ENCODE measurements at places on chromosomes 6 and 20.

DNA sequence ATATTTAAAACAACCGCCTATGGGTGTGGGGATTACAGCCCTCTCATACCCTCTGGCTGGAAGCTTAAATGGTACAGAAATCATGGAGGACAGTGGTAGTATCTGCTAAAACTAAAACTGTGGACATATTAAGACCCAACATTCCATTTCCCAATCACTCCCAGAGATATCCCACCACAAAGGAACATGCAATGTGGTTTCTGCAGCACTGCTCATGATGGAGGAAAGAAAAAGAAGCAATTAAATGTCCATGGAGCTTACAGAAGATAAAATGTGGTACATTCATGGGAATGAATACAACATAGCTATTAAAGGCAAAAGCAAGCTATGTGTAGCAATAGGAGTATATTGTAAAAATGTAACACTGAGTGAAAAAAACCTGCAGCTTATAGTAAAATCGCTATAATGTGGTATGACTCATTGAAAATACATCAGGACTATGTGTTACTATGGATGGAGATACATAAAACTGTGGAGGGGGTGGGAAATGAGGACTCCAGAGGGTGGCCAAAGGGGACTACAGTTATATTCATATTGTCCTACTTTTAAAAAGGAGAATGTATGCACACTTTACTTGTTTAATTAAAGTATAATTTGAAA, 22.9 kb upstream of the NNAT start:
- DNase-seq = no peak

GRCh38 chr20:36717657-36718056, 28.2 kb downstream of the NDRG3 start:
- DNase-seq = no peak

DNA sequence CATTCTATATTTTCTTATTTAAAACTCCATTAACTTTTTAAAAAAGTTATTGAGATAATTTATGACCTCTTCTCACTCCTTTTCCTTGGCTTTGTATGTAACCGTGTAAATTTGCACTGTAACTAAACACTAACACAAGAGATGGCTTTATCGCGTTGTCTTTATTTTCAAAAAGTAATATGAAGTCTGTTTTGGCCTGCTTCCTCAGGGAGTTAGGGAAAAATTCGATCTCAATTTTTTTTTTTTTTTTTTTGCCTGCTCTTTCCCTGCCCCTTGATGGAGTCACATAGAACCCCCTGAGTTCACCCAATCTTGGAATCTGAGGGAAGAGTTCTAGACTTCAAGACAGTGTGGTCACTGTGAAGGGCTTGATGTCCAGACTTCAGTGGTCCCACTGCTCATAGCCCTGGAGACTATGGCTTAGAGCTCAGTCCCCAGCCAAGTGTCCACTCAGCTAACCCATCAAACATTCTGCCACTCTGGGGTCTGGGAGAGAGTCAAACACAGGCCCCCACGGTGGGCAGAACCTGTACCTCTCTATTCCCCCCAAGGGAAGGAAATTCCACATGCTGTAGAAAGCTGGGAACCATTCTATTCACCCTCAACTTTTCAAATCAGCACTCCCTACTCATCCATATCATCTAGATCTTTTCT, 15.7 kb upstream of the TBC1D22B start:
- no peak for DNase-seq

GRCh38 chr20:1945134-1945618, 48.7 kb downstream of the PDYN start:
- peak; percentile 89 for DNase-seq

- no peak for DNase-seq
Observed at GRCh38 chr6:15046751-15047150, 199.1 kb upstream of the JARID2 start.

GRCh38 chr6:54619102-54619501, 227.5 kb upstream of the FAM83B start:
- DNase-seq = no peak

DNA sequence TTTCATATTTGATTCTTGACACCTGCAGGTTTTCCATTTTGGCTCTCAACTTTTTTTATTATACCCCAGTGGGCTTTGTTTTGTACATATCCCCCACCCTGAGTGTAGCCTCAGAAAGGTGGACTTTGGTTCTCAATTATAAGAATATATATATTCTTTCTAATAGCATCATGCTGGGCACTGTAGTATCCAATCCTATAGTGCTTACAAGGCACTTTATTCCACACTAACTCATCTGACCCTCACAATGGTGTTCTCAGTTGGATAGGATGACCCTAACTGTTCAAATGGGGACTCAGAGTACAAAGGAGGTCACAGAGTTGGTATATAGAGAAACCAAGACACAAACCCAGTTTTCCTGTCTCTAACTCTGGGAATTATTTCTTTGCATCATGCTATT, 48.9 kb upstream of the SNAP25 start:
- no peak for DNase-seq

DNA sequence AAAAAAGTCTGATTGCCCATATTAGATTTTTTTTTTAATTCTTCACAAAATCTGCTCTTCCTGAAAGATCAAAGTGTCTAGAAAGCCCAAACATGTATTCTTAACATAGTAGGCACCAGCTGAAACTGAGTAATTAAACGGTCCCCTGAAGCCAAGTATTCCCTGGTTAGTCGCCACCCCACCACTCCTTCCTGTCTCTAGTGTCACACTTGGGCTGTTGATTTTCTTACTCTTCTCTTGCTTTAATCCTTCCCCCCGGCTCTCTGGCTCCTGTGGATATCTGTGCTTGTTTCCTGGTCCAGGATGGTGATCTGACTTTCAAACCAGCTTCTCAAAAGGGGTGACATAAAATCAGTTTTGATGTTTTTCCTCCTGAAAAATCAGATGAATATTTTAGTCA, 162.9 kb downstream of the QKI start:
- DNase-seq = no peak

DNA sequence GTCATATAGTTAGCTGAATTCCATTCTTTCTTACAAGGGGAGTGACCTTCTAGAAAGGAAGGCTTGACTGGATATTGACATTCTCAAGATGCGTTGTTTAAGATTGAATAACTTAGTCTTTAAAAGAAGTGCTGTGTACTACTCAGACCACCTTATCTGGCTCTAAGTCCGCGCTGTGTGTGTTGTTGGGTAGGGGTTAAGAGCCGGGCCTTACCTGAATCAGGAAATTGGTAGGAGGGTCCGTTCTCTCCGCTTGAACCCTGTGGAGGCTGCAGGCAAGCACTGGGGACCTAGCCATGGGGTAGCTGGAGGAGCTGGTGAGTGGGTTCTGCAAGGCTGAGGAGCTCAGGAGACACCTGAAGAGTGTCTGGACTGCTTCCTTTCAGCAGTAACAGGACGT, 9.0 kb upstream of the SCML4 start:
- no peak for DNase-seq

- no peak for DNase-seq
Observed at GRCh38 chr20:46923550-46923949, 28.9 kb downstream of the EYA2 start.

DNA sequence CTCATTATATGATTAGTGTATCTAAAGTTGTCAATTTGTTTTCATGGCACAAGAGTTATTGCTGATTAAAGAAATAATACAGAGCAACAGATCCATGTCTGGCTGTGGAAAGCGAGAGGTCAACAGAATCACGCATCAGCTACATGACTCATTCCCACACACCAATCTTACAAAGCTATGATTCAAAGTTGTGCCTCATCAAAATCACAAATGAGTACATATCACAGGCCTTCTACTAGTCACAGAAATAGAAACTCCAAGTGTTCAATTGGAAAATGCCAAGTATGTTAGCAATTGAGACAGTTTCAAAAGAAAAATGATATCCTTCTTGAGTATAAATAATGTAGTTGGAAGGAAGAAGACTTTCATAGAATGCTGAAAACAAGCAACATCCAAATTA, 57.8 kb upstream of the NKAIN2 start:
- DNase-seq = no peak

- DNase-seq = no peak
Observed at GRCh38 chr6:153852481-153852880, 186.6 kb upstream of the OPRM1 start.

GRCh38 chr6:36067374-36068011, 39.9 kb downstream of the MAPK14 start:
- DNase-seq = no peak

DNA sequence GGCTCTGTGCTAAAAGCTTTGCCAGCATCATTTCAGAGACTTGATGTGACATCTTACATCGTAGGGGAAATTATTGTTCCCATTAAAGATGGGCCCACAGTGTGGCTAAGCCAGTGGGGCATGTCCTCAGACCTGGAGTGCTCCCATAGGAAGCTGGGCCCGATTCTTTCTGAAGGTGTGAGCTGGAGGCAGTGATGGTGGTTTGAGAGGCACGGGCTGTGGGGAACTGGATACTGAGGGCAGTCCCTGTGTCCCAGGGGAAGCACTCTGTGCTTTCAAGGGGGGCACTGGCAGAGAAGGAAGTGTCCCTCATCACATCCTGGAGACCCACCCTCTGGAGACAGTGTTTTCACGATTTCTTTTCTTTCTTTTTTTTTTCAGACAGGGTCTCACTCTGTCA, 8.6 kb upstream of the FAM110A start:
- no peak for DNase-seq

DNA sequence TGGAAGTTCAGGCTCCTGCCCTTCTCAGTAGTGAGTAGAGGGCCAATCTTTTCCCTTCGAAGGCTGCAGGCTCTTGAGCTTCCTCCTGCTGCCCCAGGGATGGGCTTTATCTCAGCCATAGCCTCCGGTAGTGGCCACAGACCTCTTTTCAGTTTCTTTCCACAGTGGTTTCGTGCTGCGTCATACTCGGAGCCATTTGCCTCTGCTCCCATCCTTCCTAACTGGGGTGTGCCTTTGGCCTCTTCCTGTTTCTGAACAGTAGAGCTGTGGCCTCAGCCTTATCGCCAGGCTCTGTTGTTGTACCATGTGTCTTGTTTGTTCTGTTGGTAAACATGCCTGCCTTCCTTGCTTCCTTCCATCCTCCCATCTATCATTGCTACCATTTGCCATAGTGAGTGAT, 54.1 kb downstream of the TULP4 start:
- no peak for DNase-seq

DNA sequence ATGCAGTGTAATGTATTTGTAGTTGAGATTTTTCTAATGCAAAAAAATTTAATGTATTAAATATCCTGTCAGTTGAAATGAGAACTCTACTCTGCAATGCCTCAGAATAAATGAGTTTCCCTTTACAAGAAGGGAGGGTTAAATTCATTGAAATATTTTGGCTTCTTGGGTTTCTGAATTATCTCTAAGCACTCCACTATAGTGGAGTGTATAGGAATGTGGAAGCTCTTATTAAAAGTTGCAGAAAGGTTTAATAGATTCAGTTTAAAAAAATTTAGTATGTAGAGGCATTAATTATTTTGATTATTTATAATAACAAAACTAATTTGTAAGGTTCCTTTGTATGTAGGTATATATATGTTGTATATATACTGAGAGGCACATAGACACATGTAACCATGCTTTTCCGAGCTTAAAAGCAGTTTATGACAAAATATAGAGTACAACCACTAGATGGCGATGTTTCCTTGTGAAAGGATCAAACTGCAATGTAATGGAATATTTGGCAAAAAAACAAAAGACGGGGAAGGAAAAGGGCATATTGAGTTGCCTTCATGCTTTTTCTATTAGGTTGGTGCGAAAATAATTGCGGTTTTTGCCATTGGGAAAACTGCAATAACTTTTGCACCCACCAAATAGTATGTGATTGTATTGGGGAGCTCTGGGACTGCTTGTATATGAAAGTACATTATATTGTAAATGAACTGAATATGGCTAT, 144.2 kb downstream of the MYO6 start:
- peak; percentile 42 for DNase-seq

- DNase-seq = no peak
Observed at GRCh38 chr6:30871592-30872183, 12.6 kb upstream of the DDR1 start.

DNA sequence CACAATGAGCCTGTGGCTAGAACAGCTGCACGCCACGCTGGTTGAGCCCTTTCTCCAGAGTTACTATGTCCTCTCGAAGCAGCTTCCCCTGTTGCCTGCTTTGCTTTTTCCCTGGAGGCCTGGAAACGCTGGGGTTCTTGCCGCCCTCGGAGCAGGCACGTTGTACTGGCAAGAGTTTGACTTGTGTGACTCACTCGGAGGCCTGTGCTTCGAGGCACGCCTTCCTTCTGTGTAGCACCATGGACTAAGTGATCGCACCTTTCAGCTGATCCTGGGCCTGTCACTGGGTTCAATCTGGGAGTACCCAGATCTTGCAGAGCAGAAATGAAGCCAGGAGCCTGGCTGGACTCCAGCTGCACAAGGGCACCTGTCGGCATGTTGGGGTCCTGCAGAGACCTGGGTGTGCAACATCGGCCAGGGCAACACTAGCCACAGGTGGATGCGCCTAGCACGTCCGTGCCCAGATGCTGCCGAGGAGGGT, 5.2 kb downstream of the INSM1 start:
- DNase-seq = no peak

DNA sequence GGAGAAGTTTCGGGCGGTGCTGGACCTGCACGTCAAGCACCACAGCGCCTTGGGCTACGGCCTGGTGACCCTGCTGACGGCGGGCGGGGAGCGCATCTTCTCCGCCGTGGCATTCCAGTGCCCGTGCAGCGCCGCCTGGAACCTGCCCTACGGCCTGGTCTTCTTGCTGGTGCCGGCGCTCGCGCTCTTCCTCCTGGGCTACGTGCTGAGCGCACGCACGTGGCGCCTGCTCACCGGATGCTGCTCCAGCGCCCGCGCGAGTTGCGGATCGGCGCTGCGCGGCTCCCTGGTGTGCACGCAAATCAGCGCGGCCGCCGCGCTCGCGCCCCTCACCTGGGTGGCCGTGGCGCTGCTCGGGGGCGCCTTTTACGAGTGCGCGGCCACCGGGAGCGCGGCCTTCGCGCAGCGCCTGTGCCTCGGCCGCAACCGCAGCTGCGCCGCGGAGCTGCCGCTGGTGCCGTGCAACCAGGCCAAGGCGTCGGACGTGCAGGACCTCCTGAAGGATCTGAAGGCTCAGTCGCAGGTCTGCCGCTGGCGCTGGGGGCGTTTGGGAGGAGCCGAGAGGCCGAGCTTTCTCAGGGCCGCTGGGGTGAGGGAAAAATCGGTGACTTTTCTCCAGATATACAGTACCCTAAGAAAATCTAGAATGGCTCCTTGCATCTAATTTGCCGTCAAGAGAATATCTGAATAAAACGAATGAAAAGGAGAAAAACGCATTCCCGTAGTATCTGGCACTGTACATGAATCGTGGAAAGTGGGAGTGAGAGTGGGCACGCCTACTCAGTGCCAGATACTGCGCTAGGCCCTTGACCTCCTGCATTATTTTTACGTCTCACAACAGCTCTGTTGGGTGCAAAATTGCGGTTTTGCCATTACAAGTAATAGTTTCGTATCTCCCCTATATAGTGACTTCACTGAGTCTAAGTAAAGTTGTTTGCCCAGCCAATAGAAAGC, 1.0 kb downstream of the CALHM6 start:
- no peak for DNase-seq

Measured in cerebellum (tissue), 4 donors.